D721Med (cell line): ENCODE measurements at places on chromosomes 4 and X.

DNA sequence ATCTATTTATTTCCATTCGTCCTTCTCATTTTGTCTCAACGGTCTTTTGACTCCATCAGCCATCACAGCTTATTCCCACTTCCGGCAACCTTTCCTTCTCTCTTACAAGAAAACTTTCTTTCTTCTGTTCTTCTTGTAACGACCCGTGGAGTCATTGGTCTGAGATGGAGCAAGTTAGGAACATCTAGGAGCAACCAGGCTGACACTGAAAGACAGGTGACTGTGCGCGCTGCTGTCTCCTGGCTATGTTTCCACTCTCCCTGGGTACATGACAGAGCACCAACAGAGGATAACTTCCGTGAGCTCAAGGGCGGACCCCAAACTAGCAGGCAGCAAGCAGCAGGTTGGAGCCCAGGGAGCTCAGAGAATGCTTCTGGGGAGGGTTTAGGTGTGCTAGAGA, 2.5 kb downstream of the FGF5 start:
- DNase-seq = no peak

GRCh38 chr4:104063341-104063740, 343.6 kb upstream of the TACR3 start:
- no peak for DNase-seq

DNA sequence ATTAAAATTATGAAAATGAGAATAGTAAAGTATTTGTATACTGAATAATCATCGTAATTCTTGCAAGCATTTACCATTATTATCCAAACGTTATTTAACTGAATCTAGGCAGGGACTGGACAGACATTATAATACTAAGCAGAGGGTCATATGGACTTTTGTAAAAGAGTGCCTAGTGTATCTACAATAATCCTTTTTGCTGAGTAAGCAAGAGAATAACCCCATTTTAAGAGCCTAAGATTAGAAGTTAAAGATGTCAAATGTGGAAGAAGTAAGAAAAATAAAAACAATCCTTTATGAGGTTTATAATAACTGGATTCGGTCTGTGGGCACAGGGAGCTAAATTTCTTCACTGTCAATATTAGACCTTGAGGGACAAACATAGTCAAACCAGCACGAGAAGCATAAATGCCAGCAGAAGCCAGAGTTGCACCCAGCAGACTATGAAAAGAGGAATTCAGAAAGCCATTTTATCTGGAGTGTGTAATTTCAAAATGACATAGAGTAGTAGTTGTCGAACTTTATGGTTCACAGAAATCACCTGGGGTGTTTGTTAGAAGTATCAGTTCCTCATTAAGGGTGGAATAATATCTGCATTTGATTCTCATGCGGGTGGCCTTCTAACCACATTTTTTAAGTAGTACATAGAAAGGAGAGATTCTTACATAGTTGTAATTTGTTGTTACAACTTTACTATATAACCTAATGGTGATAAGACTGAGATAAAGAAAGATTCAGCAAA, 39.7 kb upstream of the DCLK2 start:
- no peak for DNase-seq

- no peak for DNase-seq
Measured at GRCh38 chr4:88623097-88623496, 30.8 kb downstream of the HERC3 start.

DNA sequence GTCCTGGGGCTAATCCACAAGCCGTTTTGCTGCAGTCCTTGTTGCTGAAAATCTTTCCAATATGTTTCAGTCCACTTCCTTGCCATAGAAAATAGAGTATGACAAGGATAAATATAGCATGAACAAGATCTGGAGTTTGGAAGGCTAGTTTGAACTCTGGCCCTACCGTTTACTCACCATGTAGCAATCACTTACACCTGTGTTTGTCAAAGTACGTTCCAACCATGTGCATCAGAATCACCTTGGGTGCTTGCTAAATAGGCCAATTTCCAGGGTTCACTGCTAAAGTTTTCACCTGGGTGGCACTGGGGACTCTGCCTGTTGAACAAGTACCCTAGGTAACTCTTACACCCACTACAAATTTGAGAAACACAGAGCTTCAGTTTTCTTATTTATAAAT, 188.9 kb downstream of the ENOX2 start:
- DNase-seq = no peak

DNA sequence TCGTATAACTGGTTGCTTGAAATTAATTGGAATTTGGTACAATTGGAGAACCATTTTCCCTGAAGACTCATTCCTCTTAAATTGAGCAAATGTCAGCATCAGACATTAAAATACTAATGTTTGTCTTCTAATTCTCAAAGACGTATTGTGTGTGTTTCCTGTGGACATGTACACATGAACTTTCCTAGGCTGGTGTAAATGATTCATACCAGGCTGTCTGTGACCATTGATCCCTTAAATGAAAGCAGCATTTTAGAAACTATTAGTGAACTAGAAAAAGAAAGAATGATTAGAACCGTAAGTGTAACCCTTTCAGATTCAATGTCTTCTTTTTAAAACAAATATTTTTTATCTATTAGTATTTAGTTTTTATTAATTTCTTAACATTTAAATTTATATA, 332.9 kb downstream of the PPP3CA start:
- no peak for DNase-seq

DNA sequence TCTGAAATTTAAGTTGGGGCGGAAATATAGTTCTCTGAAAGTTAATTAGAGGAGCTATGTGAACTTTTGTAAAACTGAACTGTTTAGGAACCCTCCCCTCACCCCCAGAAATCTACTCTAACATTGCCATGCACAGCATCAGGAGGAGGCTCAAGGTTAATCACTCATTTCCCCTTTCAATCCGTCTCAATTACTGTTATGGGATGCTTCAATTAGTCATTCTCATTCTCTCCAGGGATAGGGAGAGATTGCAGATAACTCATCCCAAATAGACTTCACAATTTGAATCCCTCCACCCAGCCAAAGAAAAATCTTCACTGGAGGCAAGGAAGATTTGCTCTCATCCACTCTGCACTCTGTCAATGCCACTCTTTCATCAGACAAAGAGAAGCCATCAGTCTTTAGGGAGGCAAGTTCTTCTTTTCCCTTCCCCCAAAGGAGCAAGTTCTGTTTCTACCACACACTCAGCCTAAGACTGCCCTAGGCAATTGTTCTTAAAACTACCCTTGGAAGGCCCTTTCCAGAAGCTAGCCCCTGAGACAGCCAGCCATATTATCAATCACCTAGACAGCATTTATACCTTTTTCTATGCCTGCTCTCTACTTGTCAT, 140.4 kb downstream of the SLC10A7 start:
- DNase-seq = no peak

DNA sequence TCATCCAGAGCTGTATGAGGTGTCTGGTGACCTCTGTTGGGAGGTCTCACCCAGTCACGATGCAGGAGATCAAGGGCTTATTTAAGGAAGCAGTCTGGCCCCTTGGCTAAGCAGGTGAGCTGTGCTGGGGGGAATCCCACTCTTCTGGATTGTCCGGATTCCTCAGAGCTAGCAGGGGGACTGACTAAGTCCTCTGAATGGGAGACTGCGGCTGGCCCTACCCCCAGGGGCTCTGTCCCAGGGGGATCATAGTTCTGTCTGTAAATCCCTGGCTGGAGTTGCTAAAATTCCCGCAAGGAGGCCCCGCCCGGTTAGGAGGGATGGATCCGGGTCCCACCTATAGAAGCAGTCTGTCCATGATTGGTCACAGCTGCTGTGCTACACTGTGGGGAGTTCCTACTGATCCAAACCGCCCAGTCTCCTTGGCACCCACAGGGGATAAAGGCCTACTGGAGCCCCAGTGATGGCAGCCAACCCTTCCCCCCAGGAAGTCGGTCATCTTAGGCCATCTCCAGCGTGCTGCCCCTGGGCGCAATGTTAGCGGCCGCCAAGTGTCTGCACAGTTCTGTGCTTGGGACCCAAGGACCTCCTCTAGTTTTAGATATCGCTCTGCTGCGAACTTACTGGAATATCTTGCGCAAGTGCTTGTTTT, 118.2 kb upstream of the KLF8 start:
- DNase-seq = no peak

DNA sequence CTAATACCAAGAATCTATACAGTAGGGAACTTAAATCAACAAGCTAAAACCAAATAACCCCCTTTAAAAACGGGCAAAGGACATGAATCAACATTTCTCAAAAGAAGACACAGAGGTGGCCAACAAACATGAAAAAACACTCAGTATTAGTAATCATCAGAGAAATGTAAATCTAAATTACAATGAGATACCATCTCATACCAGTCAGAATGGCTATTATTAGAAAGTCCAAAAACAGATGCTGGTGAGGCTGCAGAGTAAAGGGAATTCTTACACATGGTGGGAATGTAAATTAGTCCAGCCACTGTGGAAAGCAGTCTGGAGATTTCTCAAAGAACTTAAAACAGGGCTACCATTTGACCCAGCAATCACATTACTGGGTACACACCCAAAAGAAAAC, 167.8 kb downstream of the PACRGL start:
- no peak for DNase-seq

DNA sequence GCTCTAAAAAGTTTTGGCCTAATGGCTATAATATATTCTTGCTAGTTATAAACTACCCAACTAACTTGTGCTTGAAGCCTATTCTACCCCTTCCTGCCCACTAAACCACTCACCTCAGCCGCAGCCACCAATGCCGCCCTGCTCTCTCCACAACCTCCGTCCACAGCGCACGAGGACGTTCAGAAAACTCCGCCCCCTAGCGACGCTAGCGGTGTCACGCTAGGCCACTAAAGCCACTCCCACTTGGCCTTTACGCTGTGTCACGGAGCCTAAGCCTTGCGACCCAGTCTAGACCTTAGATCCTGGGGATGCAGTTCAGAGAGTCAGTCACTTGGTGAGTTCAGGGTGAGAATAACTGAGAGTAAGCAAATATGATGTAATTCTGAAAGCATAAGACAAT, at the start of gene TEX11:
Gene TEX11 (minus strand): TSS at position 171 of the 400 bp plus-strand sequence. CDS start 922 bp downstream, outside the sequence.
- no peak for DNase-seq
